Stimulated activated CD8-positive, alpha-beta memory T cell treated with anti-CD3 and anti-CD28 coated beads, Interleukin-7, amount 100 ng/mL, for 4 hours (primary cell): ENCODE measurements at places on chromosomes 16 and 17.

- DNase-seq, result peak; percentile 33
Measured at GRCh38 chr17:61410141-61411010, 10.7 kb downstream of the TBX2 start.

GRCh38 chr17:76553178-76553908 is 13.5 kb downstream of the PRCD start:
- DNase-seq, result no peak

DNA sequence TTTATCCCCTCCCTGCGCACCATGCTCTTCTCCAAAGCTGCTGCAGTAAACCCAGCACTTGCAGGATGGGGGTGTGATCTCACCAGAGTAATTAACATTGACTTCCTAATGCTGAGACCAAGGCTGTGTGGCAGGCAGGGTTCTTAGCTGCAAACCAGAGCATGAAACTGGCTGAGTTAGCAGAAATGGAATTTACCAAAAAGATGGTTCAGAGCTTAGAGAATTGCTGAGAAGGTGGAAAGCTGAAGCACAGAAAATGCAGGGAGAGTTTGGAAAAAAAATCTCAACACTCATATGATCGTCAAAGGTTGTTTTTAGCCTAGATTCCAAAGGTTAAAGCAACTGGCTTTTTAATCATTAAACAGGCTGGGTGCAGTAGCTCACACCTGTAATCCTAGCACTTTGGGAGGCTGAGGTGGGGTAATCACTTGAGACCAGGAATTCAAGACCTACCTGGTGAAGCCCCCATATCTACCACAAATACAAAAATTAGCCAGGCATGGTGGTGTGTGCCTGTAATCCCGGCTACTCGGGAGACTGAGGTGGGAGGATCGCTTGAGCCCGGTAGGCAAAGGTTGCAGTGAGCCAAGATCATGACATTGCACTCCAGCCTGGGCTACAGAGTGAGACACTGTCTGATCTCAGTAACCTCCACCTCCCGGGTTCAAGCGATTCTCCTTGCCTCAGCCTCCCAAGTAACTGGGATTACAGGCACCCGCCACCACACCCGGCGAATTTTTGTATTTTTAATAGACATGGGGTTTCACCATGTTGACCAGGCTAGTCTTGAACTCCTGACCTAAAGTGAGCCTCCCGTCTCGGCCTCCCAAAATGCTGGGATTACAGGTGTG is 6.0 kb upstream of the TXNDC11 start:
- no peak for DNase-seq

GRCh38 chr16:50313596-50314478 is 47.5 kb downstream of the ADCY7 start:
- peak; percentile 36 for DNase-seq

GRCh38 chr16:88469615-88470395 is 16.7 kb downstream of the ZFPM1 start:
- peak; percentile 23 for DNase-seq

DNA sequence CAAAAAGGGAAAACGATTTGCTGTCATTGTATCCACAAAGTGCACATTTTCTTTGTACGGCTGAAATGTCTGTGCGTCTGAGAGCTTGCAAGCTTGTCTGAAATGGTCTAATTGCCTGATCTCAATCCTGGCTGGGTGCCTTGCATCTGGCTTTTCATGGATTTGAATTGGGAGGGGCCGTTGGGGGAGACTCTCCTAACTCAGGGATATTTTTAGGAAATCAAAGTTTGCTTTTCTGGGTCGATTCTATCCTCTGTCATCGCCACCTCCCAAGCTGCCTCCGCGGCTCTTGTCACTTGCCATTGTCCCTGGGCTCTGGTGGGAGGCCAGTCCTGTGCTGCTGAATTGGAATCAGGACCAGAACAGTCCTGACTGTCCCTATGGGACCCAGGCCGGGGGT is 33.3 kb upstream of the MGAT5B start:
- no peak for DNase-seq

DNA sequence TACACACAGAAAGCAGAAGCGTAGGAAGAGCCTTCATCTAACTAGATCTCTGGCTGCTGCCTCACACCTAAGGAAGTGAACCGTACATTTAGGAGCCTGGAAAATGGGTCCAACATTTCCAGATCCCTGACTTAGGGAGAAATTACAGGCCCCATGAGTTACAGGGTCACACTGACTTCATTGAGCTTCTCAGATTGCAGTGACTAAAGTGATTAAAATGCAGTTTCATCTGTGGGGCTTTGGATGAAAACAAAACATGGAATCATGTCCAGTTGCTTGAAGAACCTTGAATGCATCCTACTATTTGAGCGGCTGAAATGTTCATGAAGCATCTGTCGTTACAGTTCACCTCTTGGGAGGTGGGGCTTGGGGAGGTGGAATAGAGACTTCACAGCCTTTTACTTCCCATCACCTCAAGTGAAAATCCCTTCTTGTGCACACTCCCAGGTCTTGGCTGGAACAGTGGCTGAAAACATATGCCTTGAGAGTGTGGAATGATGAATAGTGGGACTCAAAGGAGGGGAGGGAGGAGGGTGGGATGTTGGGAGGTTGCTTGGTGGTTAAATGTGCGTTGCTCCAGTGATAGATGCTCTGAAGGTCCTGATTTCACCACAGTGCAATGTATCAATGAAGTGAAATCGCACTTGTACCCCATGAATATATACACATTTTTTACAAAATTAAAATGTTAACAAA is 19.7 kb downstream of the TEKT3 start:
- DNase-seq, result no peak

- no peak for DNase-seq
Measured at GRCh38 chr17:82965371-82965770, 114.0 kb upstream of the METRNL start.

- no peak for DNase-seq
Measured at GRCh38 chr17:62981933-62982332, 15.9 kb downstream of the TANC2 start.

GRCh38 chr17:36695082-36695481 is 93.7 kb downstream of the MRM1 start:
- DNase-seq, result no peak

DNA sequence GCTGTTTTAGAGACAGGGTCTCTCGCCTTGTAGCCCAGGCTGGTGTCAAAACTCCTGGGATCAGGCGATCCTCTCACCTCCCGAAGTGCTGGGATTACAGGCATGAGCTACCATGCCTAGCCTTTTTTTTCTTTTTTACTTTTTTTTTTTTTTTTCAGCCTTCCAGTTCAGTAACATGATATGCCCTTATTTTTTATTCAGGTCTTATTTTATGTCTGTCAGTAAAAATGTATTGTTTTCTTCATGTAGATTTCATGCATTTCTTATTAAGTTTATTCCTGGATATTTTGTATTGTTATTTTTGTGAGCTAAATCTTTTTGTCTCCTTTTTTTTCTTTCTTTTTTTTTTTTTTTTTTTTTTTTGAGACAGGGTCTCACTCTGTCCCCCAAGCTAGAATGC is 2.7 kb upstream of the FOXN1 start:
- no peak for DNase-seq

DNA sequence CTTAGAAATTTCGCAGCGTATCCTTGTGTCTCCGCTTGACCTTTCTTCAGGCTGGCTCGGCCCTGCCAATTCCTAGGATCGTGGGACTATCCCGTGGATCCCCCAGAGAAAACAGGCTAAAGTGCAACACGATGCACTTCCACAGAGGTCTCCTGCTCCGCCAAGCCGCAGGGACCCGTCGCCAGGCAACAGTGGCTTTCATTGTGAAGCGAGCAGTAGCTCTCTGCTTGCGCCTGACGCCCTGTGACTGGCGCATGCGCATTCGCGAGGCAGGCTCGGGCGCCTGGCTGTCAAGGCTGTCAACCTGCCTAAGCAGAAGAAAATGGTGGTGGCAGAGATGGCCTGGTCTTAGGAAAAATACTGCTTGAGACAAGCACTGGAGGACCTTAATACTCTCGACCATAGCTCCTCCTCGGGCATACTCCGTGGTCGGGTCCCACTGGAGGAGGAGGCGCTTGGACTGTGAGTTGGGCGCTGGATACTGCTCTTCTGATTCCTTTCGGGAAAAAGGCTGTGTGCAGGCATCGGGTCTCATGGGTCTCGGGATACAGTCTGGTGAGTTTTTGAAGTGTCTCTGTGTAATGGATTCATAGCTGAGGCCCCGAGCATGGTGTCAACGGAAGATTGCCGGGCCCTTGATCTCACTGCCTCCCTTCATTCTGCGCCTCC is 2336.1 kb downstream of the TP53TG3F start:
- no peak for DNase-seq

DNA sequence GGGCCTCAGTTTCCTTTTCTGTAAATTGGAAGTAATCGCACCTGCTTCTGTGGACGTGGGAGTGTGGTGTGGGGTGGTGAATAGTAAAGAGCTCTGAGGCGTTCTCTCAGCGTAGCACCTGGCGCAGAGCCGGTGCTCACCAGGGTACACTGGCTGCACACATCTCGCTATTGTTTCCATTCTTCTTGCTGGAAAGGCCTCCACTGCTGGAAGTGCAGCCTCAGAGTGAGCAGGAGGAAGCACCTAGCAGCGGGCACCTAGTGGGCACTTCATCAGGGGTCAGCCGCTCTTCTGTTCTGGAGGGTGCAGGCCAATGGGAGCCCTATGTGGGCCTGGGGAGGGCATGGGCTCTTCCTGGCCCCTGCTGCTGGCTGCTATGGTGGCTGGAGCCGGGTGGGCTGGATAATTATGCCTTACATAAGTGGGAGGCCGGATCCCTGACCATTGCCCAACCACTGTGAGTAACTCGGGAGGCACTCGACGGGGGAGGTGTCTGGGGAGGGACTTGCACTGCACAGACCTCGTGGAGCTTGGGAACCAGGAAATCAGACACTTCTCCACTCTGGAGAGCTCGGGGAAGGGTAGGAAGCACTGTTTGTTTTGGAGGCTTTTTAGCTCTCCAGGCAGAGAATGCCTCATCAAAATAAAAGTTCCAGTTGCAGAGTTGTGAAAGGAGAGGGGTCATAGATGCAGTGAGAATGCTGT is 1.7 kb downstream of the MAP2K3 start:
- DNase-seq, result no peak

GRCh38 chr17:8520981-8521380 is 85.3 kb downstream of the NDEL1 start:
- DNase-seq, result no peak

- no peak for DNase-seq
Measured at GRCh38 chr16:56985288-56985961, 3.9 kb upstream of the NLRC5 start.

GRCh38 chr17:78365561-78366108 is 5.8 kb upstream of the SOCS3 start:
- DNase-seq, result no peak

- DNase-seq, result no peak
Measured at GRCh38 chr16:52819405-52819804, 233.3 kb downstream of the CHD9NB start.

DNA sequence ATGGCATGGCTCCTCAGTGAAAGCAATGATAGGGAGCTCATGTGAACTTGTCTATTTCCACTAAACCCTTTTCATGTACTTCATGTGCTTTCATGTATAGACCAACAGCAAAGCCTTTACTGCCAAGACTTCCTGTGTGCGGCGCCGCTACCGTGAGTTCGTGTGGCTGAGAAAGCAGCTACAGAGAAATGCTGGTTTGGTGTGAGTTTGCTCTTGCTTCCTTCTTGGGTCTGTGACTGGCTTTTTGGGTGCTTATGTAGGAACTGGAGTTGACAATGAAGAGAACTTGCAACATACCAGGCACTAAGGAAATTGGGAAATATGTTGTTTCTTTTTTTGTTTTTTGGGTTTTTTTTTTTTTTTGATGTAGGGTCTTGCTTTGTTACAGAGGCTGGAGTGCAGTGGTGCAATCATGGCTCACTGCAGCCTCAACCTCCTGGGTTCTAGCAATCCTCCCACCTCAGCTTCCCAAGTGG is 5.7 kb downstream of the SNX11 start:
- peak; percentile 19 for DNase-seq
